ENCODE measurements at places on chromosomes 6 and 20.

- no peak for DNase-seq
These were observed 167.5 kb upstream of the PMEPA1 start for GRCh38 chr20:57877131-57877824.

GRCh38 chr6:149806127-149806526 is 56.6 kb downstream of the PCMT1 start:
- DNase-seq, result no peak

DNA sequence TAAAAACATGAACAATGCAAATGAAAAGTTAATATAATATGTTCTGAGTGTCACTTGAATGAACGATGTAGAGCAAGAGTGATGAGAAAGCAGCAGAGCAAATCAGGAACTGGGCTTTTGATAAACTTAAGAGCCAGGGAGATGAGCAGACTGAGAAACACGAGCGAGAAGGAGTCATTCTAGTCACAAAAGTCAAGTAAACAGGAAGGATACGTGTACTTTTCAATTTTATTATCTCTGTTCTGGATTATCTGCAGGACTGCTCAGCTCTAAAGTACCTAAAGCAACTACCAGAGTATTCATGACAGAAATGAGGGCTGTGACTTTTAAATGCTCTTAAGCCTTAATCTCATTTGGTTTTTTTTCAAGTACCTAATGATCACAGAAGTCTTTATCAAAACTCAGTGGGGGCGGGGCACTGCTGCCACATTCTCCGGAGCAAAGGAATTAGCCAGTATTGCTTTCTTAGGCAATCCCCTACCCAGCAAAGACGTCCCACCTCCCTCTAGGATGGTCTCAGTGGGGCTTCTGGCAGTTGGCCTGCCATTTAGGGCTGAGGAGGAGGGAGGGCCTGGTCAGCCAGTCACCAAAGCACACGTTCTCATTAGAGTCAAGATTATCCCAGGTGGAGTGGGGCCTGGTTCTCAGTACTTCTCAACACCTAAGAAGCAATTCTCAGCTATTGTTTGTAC is 8.6 kb downstream of the MAN1A1 start:
- DNase-seq, result no peak

DNA sequence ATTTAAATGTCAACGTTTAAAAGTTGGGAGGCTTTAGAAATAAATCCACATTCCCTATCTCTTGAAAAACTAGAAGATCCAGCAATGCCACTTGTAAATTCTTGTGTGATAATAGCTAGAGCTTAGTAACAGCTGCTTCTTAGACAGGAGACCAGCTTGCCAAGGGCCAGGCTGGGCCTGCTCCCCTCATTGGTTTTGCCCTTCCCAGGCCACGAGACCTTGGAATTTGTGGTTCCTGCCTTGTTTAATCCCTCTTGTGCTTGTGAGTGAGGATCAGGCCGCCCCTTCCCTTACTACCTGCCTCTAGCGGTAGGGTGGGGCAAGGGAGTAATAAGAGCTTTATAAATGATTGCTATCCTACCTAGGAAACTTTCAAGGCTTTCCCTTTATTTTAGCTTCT is 363.5 kb downstream of the SYNE1 start:
- no peak for DNase-seq

DNA sequence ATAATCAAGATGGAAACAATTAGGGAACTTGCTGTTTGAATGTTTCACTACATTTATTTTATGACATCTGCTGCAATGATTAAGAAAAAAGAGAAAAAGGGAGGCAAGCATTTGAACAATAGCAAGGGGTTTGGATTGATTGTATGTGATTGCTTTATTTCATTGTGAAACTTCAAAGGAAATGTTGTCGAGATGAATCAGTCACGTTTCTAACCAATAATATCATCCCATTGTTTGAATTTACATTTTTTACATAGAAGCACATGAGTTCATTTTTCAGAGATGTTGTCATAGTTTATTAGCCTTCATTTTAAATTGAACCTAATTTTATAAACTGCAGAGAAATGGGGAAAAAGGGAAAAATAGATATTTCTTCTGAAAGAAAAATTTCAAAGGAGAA is 572.0 kb downstream of the KIF16B start:
- no peak for DNase-seq

- DNase-seq, result no peak
These were observed 42.1 kb upstream of the ARMC2 start for GRCh38 chr6:108806171-108806570.

GRCh38 chr6:118914598-118914997 is 20.4 kb downstream of the MCM9 start:
- DNase-seq, result no peak

DNA sequence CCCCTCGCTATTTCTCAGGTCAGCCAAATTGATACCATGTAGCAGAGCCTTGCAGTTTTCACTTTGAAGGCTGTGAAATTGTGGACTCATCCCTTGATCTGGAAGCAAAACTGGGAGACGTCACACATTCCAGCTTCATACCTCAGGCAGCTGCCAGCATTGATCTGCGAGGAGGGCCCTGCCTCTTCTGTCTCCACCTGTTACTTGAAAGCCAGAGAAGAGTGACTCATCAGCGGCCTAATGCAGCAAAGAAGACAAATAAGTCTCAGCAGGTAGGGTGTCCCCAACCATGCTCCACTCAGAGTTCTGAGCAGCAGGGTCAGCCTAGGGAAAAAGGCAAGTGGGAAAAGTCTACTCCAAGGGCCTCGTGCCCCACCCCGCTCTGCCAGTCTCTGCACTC is 69.4 kb upstream of the BMP2 start:
- no peak for DNase-seq

DNA sequence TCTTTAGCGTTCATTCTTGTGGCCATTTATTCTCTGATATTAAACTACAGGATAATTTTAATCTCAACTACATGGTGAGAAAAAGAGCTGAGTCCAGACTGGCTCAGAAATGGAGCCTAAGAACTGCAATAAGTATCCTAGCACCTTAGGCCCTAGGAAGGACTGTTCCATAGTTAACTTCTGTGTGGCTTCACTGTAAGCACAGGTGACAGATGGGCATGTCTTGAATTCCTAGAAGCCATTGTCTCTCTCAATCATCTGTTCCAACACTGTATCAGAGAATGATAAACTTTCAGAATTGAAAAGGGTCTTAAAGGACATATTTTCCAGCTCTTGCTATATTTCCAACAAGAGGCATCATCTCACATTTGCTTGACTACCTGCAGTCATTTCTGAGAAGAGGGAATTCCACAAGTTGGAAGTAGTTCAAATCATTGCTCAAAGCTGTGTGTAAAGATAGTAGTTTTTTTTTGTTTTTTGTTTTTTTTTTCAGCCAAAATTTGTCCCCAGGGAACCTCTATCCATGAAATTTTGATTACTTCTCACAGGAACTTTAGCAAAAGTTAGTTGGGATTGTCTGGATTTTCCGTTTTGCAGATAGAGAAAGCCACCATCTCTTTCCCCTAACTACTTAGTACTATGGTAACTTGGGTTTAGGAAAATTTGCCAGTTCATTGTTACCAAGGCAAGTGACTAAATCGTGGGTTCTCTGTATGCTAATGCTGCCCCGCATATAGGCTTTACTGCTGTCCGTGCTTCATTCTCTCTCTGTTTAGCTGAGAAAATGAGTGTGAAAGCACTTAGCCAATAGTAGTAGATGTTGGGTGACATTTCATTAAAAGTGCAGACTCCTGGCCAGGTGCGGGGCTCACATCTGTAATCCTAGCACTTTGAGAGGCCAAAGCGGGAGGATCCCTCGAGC is 47.2 kb downstream of the KCNS1 start:
- DNase-seq, result no peak

DNA sequence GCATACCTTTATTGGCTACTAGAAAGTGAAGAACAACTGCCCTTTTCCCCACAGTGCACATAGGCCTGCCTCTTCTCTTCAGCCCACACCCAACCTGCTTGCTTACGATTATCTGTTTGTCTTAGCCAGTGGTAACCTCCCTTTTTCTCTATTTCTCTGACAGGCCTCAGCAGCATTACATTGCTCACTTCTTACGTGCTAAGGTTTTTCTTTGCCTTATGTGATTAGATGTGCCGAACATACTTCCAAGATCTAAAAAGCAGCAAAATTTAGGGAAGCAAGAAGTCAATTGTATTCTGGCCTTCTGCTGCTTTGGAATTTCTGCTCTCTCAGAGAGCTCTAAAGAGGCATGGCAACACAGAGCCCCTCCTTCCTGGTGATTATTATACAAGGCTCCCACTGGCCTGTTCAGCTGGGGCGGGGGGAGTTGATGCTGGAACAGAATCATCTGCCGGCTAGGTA is 7.0 kb downstream of the B4GALT5 start:
- DNase-seq, result no peak

GRCh38 chr20:48850977-48851299 is 23.1 kb upstream of the PREX1 start:
- no peak for DNase-seq

- no peak for DNase-seq
These were observed 256.9 kb upstream of the SASH1 start for GRCh38 chr6:148085631-148086331.

DNA sequence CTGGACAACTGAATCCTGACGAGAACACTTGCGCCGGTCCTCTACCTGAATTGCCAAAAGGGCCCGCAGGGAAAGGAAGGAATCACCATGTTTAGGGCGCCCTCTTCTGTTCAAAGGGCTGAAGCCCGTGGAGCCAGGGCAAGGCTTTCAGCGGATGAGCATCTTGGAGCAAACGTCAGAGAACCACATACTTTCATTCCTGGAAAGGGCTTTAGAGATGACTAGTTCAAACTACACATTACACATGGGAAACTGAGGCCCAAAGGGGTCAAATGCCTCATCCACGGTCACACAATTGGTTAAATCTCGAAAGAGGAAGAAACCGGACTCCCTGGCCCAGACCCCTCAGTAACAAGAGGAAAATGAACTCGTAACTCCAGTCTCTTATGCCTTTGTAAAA is 11.5 kb upstream of the ZNF133 start:
- peak; percentile 17 for DNase-seq

- DNase-seq, result no peak
These were observed 61.5 kb downstream of the TRAM2 start for GRCh38 chr6:52515219-52515960.

GRCh38 chr6:47677381-47678100 is 20.8 kb upstream of the ADGRF4 start:
- DNase-seq, result no peak

DNA sequence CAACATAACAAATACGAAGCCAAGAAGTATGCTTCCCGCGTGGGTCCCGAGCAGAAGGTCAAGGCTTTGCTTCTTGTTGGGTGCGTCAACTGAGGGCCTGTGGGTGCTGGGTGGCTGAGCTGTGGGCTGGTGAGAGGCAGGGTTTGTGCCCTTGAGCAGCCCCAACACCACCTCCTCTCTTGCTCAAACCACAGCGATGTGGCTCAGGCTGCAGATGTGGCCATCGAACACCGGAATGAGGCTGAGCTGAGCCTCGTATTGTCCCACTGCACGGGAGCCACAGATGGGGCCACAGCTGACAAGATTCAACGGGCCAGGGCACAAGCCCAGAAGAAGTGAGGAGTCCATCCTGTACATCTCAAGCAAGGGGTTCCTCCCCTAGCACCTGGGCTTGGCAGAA is 7.0 kb upstream of the PTPRA start:
- no peak for DNase-seq

DNA sequence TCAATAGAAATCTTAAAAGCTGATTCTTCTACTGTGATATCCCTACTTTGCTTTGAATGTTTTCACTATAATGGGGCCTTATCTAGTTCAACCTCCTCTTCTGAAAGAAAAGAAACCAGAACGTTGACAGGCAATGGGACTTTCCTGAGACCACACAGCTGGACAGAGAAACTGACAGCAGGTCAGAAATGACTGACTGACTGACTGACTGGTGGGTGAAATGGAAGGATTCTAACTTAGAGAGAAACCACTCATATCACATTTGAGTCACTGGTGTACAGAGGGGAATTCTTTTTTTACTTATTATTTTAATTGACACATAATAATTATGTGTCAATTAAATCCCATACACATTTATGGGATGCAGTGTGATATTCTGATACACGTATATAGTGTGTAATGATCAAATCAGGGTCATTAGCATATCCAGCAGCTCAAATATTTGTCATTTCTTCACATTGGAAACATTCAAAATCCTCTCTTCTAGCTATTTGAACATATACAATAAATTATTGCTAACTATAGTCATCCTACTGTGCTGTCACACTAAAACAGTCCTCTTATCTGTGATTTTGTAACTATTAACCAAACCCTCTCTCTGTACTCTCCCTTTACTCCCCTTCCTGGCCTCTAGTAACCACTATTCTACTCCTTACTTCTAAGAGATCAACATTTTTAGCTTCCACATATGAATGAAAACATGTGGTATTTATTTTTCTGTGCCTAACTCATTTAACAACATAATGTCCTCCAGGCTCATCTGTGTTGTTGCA is 64.8 kb upstream of the NRSN1 start:
- no peak for DNase-seq

- no peak for DNase-seq
These were observed 136.2 kb downstream of the HIVEP1 start for GRCh38 chr6:12148317-12148801.

DNA sequence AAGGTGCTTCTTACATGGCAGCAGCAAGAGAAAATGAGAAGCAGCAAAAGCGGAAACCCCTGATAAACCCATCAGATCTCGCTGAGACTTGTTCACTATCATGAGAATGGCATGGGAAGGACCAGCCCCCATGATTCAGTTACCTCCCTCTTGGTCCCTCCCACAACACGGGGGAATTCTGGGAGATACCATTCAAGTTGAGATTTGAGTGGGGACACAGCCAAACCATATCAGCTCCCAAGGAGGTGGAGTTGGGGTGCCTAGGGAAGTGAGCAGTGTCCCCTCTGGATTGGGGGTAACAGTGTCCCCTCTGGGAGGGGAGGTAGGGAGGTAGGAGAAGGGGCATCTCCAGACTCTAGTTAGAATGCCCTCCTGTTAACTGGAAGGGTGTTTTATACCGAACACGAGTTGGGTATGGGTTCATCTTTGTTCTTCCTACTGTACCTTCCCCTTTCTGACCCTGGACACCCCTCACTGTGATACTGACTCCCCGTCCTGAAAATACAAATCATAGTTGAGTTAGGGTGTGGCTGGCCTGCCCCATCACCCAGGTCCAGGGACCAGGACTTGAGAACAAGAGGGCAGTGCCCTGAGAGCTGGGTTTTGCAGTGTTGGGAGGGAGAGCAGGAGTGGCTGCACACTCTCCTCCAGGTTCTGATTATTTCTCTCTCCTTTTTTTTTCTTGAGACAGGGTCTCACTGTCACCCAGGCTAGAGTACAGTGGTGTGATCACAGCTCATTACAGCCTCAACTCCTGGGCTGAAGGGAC is 62.0 kb downstream of the EFCAB8 start:
- DNase-seq, result no peak

GRCh38 chr6:41502917-41503671 is 43.1 kb upstream of the FOXP4 start:
- DNase-seq, result no peak

- no peak for DNase-seq
These were observed 65.5 kb upstream of the CLVS2 start for GRCh38 chr6:122930252-122931180.
